ENCODE measurements at places on chromosomes 12 and 14.
A peak's percentile ranks its signal among the peaks of the same experiment; 100 is the strongest.

GRCh38 chr14:71672596-71672995 lies 259.6 kb upstream of the RGS6 start:
- DNase-seq: no peak

- no peak for DNase-seq
These were observed 90.2 kb downstream of the PPP1R12A start for GRCh38 chr12:79844693-79845092.

DNA sequence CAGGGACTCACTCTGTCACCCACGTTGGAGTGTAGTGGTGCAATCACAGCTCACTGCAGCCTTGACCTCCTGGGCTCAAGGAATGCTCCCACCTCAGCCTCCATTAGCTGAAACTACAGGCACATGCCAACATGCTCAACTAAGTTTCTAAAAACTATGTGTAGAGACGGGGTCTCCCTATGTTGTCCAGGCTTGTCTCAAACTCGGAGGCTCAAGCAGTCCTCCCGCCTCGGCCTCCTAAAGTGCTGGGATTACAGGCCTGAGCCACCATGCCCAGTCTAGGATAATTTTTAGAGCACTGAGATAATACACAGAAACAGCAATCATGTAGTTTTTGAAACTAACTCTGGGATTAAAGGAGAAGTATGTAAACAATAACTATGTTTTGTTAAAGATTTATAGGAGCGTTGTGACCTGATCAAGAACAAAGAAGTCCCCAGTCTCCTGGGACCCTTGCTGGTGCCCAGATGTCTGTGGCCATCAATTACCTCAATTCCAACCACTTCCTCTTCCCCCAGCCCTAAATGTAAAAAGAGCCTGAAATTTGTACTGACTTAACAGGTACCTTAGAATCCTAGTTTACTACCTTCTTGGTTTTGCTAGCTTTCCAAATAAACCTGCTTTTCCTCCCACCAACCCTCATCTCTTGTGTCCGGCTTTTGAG lies 28.9 kb upstream of the EGLN3 start:
- no peak for DNase-seq

- DNase-seq: no peak
These were observed 65.9 kb downstream of the CACNA1C start for GRCh38 chr12:2118481-2119255.

DNA sequence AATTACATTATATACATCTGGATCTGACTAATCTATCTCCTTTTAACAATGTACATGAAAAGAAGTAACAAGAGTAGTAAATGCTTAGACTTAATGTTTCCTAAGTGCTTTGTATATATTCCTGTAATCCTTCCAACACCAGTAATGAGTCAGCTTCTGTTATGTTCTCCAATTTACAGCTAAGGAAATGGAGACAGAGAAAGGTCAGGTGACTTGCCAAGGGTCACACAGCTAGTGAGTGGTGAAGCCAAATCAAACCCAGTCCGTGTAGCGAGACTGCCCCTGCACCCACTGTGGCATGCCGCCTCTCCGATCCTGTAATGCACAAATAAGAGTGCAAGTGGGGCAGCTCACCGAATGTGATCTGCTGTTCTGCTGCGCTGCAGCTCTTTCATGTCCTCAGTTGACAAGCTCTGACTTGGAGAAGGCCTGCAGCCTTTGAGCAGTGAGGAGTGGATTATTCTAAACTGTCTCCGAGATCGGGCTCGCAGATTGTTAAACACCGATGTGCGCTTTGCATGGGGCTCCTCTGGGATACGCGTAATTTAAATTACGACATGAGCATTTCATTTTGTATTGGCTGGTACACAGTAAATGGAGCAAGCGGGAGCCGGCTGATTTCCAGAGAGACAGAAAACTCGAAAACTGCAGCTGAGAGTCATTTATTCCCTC lies 65.1 kb upstream of the KTN1 start:
- no peak for DNase-seq

- no peak for DNase-seq
These were observed 5.8 kb downstream of the ADCK1 start for GRCh38 chr14:77805706-77806105.

- no peak for DNase-seq
These were observed 47.1 kb downstream of the DIP2B start for GRCh38 chr12:50551866-50552265.

DNA sequence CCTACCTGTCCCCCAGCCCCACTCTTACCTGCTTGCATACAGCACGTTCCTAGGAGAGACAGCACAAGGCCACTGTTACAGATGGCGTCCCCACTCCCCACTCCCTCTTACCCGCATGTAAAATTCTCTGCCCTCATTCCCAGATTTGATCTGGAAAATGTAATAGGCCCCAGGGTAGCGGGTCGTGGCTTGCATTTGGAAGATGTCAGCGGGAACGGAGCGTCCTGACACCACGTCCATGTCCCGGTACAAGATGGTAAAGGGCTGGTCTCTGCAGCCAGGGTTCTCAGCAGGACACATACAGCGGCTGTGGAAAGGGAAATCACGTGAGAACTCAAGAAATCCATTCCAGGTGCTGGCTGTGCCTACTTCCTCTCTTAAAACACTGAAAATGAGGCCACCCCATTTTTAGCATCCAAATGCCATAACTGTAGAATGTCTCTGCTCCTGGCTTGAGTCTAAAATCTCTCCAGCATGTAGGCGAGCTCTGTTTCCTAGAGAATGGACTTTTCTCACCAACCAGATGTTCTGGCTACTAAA lies 10.1 kb upstream of the TC2N start:
- no peak for DNase-seq

DNA sequence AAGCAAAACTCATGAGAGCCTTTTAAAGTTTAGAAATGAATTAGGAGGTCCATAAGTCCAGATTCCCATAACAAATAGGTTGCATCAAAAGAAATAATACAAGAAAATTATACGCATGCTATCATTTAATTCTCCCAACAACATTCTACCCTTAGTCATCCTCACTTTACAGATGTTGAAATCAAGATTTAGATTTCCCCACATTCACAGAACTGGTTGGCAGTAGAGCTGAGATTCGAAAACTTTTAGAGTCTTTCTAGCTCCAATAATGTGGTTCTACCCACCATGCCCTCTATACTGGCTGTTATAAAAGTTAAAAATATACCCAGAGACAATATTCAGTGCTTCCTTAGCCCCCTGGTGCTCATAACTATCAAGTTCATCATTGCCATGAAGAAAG lies 56.6 kb upstream of the METAP2 start:
- no peak for DNase-seq

GRCh38 chr12:104828015-104828414 lies 130.1 kb downstream of the SLC41A2 start:
- DNase-seq: no peak

DNA sequence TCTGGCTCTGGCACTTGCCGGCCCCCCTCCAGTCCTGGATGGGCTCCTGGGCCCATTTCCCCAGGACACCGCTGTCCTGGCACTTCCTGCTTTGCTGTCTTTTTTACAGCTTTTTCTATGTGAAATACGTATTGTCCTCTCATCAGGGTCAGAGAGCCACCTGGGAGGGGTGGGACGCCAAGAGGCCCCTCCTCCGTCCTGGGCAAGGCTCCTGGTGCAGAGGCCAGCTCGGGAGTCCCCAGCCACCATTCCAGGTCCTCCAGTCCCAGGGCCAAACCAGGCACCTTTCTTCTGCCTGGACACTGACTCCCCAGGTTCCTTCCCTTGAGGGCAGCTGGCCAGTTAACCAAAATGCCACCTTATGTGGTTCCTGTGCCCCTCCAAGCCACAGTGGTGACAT lies 22.8 kb downstream of the ARL6IP4 start:
- no peak for DNase-seq

DNA sequence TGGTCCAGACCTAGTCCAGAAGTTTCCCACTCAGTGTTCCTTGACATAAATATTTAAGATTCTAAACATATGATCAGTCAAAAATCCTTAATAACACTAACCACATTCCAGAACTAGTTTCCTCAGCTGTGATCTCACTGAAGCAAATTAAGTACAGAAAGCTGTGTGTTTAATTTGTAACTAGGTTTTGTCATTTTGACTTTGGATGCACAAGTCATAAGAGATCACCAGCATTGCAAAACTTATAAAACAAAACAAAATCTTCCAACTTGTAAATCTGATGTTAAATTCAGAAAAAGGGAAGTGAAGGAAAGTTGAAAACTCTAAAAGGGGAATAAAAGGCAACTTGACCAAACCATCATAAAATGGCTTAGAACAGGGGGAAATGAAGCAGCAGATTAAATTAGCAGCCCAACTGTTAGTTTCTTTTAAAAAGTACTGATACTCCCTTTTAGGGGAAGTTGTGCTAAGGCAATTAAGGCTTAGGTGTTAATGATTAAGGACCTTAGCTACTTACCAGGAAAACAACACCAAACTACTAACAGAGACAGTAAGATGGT lies 56.6 kb downstream of the SH2B3 start:
- no peak for DNase-seq

- DNase-seq: no peak
These were observed 45.0 kb downstream of the SYNE3 start for GRCh38 chr14:95471476-95471875.

DNA sequence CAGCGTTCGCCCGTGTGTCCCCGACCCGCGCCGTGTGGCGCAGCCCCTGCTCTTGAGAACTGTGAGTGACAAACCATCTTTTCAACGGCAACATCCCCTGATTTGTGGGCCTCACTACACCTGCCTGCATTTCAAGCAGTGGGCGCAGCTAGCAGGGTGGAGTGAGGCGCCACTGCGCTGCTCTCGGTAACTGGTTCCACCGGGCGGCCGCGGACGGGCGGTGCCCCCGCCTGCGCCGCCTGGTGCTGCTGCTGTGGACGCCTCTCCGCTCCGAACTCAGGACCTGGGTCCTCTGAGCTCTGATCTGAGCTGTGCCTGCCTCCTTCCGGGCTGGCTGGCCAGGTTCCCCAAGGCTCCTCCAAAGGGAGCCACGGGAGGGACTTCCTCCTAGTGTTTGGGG lies 5.9 kb upstream of the DEGS2 start:
- no peak for DNase-seq

DNA sequence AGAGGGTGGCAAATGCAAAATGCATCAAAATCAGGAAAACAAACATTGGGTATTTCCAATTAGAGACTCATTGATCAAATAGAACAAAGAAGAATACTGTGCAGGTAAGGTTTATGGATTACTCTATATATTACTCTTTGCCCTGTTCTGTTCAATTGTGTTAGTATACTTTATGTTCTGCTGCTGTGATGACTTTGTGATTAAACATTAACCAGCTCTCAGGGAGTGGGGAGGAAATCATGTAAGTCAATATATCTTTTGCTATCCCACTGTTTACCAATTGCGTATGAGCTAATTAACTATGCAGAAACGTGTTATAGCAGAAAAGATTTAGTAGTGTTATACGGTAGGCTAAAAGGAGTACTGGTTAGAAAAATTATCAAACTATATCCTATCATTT lies 129.4 kb downstream of the PDE3A start:
- DNase-seq: no peak

DNA sequence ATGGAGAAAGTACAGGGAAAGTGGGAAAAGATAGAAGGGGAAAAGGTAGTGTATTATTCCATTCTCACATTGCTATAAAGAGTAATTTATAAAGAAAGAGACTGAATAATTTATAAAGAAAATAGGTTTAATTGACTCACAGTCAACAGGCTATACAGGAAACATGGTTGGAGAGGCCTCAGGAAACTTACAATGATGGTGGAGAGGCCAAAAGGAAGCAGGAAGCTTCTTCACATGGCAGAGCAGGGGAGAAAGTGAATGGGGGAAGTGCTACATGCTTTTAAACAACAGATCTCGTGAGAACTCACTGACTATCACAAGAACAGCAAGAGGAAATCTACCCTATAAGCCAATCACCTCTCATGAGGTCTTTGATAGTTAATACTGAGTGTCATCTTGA lies 725.0 kb upstream of the FLRT2 start:
- no peak for DNase-seq

DNA sequence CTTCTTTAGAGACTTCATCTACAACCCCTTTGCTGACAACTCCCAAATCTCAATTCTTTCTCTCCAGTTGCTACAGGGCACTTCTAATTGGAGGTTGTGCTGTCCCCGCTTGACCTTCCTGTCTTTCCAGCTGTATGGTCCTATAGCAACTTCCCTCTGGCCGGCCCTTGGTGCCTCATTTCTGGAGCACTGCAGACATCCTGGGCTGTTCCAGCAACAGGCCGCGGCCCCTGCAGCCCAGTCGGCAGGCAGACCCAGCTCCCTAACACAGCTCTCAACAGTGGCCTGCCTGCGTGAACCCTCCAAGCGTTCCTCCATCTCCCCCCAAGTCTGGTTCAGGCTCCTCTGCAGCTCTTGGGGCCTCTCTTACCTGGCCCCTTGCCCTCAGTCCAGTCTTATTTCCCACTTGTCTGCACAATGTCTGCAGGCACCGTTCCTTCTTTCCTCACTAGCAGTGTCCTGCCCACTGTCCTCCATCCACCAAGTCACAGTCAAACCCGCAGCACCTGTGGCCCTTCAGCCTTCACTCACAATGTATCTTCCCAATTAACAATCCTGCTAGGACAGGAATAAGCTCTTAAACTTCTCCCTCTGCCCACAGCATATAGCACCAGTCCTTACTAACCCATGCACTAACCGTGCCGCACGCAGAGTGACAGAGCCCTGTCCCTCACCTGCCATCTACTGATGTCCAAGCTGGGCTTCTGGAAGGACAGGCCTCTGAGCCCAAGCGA lies 1.6 kb upstream of the EML1 start:
- no peak for DNase-seq

GRCh38 chr12:69885658-69886057 lies 60.6 kb downstream of the MYRFL start:
- DNase-seq: no peak

GRCh38 chr14:83850092-83850491 lies 1679.9 kb upstream of the FLRT2 start:
- DNase-seq: no peak

GRCh38 chr12:122834104-122834920 lies 945 bp upstream of the HIP1R start:
- peak; percentile 40 for DNase-seq

GRCh38 chr14:68042586-68043210 lies 223.1 kb downstream of the RAD51B start:
- DNase-seq: no peak

GRCh38 chr12:93689076-93689834 lies 12.1 kb downstream of the CRADD start:
- DNase-seq: no peak

DNA sequence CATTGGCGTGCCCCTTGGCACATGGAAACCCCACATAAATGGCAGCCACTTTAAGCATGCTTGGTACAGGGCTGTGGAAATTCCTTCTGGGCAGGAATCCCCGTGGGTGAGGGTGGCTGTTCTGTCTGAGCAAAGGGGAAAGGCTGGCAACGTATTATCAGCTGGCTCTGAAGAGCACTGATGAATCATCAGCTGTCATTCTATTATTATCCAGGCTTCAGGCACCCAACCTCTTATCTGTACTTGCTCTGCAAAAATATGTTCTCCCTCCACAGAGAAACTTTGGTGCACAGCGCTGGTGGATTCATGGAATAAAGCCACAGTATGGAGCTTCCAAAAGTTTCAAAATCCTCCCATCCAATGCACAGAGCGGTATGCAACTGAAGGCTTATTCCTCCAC lies 167.1 kb downstream of the TBX5 start:
- no peak for DNase-seq

Data from amygdala (tissue), 56 donors.